Left hindlimb (tissue), 1 donor: ENCODE measurements at places on chromosomes 12 and 14.

- DNase-seq, result no peak
Observed at GRCh38 chr12:46963977-46964971, 115.1 kb upstream of the PCED1B start.

- DNase-seq, result no peak
Observed at GRCh38 chr12:55704824-55705718, 2.6 kb downstream of the ITGA7 start.

DNA sequence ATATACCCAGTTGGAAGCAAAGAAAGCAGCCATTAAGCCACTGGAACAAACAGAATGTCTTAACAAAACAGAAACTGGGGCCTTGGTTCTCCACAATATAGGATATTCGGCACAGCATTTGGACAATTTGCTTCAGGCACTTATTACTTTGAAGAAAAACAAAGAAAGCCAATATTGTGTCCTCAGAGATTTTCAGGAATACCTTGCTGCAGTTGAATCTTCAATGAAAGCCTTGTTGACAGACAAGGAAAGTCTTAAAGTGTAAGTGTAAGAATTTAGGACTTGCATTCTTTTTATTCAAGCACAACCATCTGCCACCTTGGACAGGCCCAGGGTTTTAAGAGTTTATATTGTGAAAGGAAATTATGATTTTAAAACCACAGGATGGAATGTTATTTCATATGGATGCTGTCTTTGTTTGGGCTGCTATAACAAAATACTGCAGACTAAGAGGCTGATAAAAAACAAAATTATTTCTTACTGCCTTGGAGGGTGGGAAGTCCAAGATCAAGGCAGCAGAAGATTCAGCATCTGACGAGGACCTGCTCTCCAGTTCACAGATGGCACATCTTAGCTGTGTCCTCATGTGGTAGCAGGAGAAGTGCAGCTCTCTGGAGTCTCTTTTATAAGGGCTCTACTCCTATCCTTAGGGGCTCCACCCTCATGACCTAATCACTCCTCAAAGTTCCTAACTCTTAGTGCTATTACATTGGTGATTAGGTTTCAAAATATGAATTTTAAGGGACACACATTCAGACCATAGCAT lies 197.0 kb downstream of the SYNE2 start:
- DNase-seq, result no peak

- DNase-seq, result peak; percentile 68
Observed at GRCh38 chr12:55745361-55746173, 2.6 kb downstream of the GDF11 start.

GRCh38 chr12:50066402-50066801 lies 9.0 kb downstream of the ASIC1 start:
- DNase-seq, result no peak

GRCh38 chr12:9342614-9343353 lies 134.6 kb upstream of the PZP start:
- no peak for DNase-seq

- no peak for DNase-seq
Observed at GRCh38 chr12:26724309-26724702, 108.7 kb downstream of the ITPR2 start.

- no peak for DNase-seq
Observed at GRCh38 chr14:22296722-22297121, 292.3 kb downstream of the DAD1 start.

- DNase-seq, result no peak
Observed at GRCh38 chr12:72699362-72699761, 427.2 kb downstream of the TRHDE start.

DNA sequence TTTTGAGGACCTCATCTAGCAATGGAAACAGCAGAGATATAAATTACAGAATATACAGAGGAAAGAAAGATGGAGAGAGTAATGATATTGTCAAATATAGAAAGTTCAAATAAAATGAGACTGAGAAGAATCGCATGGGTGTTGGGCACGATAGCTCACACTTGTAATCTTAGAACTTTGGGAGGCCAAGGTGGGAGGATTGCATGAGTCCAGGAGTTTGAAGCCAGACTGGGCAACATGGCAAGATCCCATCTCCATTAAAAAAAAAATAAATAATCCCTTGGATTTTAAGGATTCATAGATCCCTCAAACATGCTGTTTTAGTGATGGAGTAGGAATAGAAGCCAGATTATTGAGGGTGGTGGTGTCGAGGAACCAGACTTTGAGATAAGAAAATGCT lies 1.9 kb downstream of the PYROXD1 start:
- no peak for DNase-seq

GRCh38 chr12:56723889-56724700 lies 1.0 kb downstream of the NACA start:
- DNase-seq, result no peak

GRCh38 chr14:68543516-68543915 lies 249.4 kb downstream of the ZFP36L1 start:
- no peak for DNase-seq

DNA sequence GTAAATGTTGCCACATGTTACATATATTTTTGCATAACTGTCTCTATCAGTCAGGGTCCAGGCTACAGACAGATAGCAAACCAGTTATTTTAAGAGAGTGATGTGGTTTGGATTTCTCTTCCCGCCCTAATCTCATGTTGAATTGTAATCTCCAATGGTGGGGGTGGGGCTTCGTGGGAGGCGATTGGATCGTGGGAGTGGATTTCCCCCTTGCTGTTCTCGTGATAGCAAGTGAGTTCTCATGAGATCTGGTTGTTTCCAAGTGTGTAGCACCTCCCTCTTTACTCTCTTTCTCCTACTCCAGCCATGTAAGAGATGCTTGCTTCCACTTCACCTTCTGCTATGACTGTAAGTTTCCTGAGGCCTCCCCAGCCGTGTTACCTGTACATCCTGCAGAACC lies 704.2 kb upstream of the TBX3 start:
- DNase-seq, result no peak

- no peak for DNase-seq
Observed at GRCh38 chr12:52275686-52276085, 1.2 kb downstream of the KRT86 start.

DNA sequence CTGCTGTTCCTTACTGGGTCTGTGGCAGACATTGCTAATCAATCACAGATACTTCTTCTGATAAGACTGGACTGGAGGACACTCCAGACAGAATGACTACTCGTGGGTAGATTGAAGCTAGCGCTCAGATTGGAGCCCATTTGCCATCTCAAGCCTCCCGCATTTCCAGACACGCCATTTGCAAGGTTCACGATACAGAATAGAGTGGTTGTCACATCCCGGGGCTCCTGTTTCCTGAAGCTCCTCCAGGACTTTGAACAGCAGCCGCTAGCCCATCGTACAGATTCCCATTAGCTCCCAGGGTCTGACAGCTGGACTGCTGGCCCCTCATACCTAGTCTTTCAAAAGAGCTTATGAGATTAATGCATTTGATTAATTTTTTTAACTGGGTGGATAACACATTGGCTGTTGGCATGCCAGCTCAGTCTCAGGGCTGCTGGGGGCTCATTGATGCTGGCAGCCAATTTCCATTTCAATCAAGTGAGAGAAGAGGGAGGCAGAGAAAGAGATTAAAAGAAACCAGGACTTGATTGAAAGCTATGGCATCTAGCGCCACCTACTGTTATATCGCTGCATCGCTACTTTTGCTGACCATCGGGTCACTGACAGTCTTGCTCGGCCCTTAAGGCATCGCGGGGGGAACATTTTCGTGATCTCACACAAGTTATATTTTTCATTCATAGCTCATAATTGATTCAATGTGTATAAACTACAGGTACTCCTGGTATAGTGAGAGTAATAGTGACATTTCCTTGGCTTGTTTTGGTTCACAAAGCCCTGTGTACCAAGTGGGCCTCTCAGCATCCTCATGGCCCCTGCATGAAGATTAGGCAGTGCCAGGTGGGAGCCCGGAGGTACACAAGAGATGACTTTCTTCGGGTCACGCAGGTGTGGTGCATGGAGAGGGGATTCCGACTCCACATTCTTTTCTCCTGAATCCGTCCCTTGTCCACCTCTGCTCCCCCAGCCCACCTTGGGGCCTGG lies 78.6 kb downstream of the CCDC60 start:
- DNase-seq, result peak; percentile 55

DNA sequence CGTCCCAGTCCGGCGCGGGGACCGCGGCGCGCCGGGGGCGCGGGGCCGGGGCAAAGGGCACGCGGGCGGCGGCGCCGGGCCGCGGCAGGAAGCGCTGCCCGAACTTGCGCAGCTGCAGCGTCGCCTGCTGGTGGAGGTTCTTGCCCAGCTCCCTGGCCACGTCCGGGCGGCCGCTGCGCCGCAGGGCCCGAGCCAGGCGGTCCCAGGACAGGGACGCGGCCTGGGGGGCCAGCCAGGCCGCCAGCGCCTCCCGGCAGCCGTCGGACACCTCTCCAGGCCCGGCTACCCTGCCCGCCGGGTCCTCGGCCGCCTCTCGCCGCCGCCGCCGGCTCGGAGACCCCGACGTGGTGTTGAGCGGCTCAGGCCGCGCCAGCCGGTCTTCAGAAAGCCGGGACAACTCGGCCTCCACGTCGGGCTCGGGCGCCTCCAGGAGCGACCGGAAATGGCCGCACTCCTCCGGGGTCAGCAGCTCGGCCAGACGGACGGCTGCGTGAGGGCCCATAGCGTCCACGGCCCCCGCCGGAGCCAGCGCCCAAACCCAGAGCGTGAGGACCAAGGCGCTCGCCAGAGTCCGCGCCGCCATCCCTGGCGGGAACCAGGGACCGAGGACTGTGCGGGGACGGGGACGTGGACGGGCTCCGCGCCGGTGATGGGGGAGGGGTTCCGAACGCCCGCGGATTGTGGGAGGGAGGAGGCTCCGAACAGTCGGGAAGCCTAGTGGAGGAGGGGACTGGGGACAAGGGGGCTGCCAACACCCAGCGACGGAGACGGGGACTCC lies 34.0 kb downstream of the FIGNL2 start:
- DNase-seq, result peak; percentile 85

DNA sequence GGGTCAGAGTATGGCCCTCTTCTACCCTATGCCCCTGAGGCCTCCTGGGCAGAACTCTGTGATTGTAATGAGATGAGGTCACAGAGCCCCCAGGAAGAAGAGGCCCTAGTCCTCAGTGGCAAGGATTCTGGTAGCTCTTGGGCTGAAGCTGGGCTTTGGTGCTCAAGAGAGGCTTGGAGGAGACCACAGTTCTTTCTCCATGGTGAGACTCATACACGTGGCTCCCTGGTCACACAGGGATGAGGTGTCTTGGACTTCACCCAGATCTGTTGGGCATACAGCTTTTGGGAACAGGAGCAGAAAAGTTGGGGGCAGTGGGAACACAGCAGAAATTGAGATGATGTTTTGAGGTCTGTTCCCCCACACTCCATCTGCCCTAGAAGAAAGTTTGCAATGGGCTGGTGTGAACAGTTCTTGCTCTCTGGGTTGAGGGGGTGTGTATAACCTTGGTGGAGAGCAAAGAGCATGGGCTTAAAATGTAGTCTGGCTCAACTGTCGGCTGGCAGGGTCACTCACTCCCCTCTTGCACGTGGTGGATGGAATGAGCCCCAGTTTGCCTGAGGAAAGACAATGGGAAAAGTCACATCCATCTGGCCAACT lies at the start of gene KRT86:
KRT86 (plus strand) TSS at position 125 of the 600 bp plus-strand sequence. CDS start 27,272 bp downstream, outside the sequence.
- no peak for DNase-seq

DNA sequence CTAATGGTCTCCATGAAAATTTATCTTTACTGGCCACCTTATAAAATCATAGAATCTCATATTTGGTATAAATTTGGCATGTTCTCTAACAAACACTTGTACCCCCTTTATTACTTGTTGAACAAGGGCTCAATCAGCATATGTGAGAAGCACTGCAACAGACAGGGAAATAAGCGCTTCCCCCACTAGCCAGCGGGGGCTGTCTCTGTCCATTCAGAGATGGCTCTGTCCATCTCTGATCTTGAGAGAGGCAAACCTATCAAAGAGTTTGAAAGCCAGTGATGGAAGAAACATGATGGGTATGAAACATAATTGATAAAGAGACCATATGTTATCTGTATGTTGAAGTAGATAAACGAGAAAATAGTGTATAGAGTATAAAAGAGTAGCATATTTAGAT lies 326.8 kb downstream of the PDZRN4 start:
- DNase-seq, result no peak

GRCh38 chr12:100489251-100489820 lies 15.7 kb downstream of the NR1H4 start:
- DNase-seq, result no peak

GRCh38 chr14:38623661-38624060 lies 367.8 kb upstream of the CLEC14A start:
- no peak for DNase-seq

DNA sequence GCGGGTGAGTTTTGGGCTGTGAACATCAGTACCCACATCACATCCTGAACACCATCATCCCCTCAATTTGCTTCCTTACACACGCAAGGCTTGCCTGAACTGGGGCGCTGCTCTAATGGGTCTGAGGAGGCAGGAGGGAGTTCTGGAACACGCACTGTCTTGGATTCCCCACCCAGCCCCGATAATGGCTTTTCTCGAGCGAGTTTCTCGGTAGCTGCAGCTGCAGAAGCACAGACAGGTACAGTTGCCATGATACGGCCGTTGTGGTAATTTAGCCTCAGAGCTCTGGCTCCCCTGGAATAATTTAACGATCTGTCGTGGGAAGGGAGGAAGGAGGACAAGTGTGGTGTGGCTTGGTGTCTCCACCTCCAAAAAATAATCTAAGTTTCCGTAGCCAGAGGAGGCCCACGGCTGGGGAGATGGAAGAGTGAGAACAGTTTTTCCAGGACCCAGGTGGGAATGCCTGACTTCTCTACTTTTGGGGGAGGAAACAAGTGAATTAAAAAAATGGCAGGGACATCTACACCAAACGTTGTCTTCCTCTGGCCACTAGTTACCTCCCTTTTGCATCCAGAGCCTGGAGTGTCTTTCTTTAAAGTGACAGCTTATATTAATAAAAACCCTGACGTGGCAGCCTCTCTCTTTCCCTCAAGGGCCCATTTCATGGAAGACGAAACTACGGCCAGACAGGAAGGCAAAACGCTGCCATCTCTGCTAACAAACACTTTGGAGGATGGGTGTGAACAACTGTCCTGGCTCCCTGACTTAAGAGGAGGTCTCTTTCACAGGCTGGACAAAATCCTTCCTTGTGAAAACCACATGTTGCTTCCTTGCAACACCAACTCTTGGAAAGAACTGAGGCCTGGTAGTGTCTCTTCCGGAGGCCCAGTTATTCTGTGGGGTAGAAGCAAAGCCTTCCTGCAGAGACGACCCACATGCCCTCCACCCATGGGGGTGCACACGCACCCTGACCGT lies 84.8 kb downstream of the RBM19 start:
- DNase-seq, result no peak

DNA sequence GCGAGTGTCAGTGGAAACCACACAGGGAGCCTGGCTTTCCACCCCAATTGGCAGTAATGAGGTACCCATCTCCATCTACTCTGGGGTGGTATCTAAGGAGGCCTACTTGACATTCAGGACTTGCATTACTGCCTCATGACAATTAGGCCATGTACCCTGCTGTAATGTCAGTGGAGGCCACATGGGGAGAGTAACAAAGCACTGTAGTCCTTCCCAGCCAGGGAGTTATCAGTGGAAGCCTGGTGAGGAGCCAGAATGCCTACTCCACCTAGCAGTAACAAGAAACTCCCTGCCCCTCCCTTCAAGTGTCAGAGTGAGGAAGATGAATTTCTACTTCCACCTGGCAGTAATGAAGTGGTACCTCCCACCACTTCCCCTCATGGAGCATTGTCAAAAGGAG lies 12.5 kb downstream of the TIMM9 start:
- DNase-seq, result no peak

- peak; percentile 88 for DNase-seq
Observed at GRCh38 chr14:96204151-96205058, at the start of gene BDKRB2. TSS of gene BDKRB2 (plus strand) at chr14:96204839. CDS start at chr14:96237108, 32,269 bp downstream.

GRCh38 chr14:102998393-102998792 lies 59.0 kb downstream of the CDC42BPB start:
- DNase-seq, result no peak

- no peak for DNase-seq
Observed at GRCh38 chr12:15488481-15488880, 166.2 kb downstream of the PTPRO start.
